ENCODE measurements at places on chromosomes 1 and 21. TPM values are rescaled to one million over a fixed set of nuclear protein-coding genes. Genes with fewer than 3 reads are reported as not detected.

ATP13A2 gene
- 49.4 TPM for total RNA-seq

FAF1 gene
- total RNA-seq, result 82.1 TPM

COL24A1 gene
- total RNA-seq, result not detected

ACTL8 gene
- not detected for total RNA-seq

CACHD1 gene
- total RNA-seq, result 0.09 TPM

C1orf53 gene
- total RNA-seq, result 1.8 TPM

GPX7 gene
- total RNA-seq, result 23.0 TPM

LDLRAD1 gene
- total RNA-seq, result not detected

Measured in T-helper 2 cell treated with Interferon-gamma antibody and Interleukin-4, amounts not matched to agents 100 ng/mL and 5 ng/mL, for 36 hours (primary cell).